ENCODE measurements at places on chromosomes 2 and 18.

DNA sequence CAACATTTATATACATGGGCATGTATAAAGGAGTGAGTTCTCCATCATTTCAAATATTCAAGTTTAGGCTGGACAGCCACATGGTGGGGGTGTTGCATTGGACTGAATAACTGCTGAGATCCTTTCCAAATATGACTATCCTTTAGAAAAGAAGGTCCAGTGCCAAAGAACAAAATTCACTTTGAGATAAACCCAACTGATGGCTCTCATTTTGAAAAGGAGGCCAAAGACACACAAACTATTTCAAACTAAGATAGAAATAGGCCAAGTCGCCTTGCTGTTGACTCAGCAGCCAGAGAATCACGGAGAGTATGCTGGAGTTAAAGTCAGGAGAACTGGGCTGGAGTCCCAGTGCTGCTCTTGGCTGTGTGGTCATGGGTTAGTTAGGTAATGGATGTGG lies 204.5 kb upstream of the LRATD1 start:
- DNase-seq, result peak; percentile 50

- no peak for DNase-seq
Observed at GRCh38 chr2:17748745-17749144, 4.9 kb downstream of the SMC6 start.

DNA sequence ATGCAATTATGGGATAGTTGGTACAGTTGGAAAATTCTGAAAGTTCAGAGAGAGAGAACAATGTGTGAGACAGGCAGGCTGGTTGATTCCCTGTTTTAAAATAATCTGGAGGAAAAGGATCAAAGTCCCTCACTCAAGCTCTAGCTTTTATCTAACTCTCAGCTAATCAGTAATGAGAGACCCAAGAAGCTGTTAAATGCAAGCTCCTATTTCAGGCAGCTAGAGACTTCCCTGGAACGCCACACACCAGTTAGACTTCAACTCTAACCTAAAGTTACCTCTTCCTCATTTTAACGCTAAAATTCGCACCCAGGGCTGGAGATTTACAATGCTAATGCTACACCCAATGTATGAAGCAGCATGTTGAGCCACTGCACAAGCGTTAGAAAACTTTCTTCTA lies 243.1 kb downstream of the EN1 start:
- DNase-seq, result no peak

DNA sequence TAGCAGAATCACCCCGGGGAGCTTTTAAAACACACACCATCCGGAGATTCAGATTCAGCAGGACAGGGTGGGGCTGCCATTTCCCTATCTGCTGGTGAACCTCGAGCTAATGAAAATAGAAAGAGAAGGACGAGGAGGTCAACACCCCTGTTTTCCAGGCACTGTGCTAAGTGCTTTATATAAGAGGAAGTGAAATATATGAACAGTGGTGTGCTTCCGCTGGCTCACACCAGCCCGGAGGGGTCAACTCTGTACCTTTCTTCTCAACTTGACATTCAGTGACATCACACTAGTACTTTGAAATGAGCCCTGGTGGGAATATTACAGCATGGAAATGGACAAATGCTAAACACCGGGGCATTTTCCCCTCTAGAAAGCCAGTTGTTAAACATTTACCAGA lies 108.3 kb upstream of the LTBP1 start:
- DNase-seq, result no peak

GRCh38 chr2:140392824-140393223 lies 1612.6 kb upstream of the NXPH2 start:
- no peak for DNase-seq

- no peak for DNase-seq
Observed at GRCh38 chr2:68811364-68811763, 59.8 kb downstream of the BMP10 start.

DNA sequence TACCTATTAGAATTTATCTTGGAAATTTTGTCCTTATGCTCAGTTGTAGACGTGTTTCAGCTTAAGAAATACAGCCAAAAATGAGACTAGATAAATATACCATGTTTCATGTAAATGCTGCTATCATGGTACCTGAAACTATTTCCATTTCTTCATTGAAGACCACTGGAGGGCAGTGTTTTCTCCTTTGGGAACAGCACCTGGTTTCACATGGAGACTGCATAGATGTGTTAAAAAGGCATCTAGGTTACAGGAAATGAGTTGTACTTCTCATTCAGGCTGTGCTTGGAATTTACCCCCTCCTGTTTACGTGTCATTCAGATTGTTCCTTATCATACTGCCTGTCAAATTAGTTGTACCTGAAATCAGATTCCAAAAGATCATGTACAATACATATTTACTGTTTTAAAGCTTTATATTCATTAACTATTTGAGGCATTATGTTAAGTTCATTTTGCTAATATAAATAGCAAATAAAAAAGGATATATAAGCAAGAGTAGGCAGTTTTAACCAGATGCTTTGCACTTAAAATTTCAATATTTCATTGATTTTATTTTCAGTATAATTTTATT lies 57.3 kb upstream of the PSMD14 start:
- peak; percentile 38 for DNase-seq

- DNase-seq, result no peak
Observed at GRCh38 chr2:241052677-241053360, 49.3 kb downstream of the MTERF4 start.

- DNase-seq, result no peak
Observed at GRCh38 chr2:65969161-65969560, 465.8 kb upstream of the MEIS1 start.

DNA sequence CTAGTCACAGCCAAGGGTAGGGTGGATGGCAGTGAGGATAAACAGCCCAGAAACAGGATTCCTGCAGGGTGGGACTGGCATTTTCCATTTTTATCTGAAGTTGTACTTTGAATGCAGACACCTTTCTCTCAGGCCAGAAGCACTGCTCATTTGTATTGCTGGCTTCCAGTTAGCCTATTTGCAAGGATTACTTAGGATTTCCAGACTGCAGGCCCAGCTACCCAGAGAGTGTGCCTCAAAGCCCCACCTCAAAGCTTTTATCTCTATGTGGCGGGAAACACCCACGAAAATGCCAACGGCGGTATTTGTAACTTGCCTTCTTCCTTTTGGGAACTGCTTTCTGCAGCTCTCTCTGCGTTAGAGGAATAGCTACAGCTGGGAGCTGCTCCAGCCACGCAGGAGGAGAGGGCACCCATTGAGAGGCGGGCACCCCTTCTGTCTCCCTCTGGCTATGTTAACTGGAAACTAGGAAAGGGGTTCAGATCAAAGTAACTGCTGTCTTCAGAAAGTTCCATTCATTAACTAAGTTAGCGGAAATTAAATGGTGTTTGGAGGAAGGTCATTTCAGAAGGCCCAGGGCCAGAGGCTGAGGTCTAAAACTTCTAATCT lies 144.9 kb downstream of the TGIF1 start:
- DNase-seq, result no peak

DNA sequence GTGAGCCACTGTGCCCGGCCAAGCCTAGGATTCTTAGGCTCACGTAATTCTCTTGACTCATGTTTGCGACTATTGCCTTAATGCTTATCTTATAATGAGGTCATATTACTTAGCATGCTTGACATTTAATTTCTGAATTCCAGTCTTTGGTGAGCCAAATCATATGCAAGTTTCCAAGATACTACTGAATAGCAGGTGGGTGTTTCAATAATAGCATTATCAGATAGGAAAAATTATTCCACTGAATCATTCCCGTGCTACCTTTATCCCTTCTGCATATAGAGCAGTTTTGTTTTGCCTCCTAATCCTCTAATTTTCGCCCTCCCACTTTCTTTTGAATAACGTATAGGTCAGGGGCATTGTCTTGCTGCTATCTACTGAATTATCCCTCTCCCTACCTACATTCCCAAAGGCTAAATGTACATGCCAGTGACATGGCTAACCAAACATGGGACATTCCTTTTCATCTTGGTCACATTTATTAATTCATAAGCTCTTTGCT lies 4.9 kb downstream of the DAW1 start:
- DNase-seq, result no peak

GRCh38 chr2:70141902-70142589 lies 48.8 kb downstream of the C2orf42 start:
- peak; percentile 55 for DNase-seq

DNA sequence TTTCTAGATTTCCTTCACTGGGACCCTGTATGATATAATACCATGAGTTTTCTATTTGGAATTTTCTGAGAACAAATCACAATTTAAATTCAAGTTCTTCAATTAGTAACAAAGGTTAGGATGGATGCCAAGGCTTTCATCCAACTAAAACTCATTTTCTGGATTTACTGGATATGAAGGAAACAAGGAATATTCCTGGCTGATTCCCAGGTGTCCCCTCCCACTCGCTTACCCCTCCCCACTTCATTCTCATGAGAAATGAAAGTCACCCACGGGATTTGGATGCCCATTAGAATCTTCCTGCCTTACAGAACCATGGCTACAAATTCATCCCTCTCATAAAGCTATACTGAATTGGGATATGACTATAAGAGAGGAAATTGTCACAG lies 40.0 kb downstream of the RNU4ATAC start:
- DNase-seq, result no peak

DNA sequence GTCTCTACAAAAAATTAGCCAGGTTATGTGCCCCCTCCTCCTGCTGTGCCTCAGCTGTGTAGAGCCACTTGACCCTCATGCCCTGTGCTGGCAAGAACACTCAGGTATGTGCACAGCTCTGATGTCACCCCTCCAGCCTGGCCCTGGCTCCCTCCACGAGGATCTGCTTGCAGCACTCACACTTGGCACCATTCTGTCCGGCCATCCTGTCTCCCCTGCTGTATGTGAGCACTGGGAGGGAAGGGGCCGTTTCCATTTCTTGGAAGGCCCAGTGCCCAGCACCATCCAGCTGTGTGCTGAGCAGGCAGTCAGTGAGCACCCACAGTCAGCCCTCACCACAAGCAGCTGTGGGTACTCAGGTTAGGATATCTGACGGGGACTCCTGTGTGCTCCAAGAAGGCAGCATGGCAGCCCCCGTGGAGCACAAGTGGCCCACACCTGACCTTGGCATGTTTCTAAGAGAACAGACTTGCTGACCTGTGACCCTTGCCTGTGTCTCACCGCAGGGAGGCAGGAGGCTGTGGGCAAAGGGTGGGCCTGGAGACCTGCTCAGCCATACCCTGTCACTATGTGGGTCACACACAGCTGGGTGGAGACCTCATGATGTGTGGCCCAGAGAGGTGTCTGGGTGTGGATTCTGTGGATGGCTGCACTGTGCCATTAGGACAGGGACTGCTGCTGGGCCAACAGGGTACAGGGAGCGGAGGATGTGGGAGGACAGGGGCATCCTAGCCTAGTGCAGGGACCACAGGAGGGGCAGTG lies 31.5 kb downstream of the USP34 start:
- DNase-seq, result no peak

DNA sequence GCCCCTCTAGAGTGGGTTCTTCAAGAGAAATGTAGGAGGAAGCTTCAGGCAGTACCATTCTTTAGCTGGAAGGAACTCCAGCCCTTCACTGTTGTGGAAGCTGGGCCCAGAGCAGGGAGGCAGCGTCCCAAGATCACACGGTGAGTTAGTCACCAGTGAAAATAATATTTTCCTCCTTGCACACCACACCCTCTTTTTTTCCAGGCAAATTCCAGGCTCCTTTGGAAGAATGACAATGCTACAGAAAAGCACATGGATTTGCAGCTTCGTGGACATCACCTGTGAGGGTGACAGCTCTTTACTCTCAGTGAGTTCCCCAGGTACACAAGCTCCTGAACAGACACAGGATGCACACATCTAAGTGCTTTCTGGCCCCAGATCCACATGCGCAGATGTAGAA lies 157.1 kb downstream of the COL6A3 start:
- peak; percentile 51 for DNase-seq

DNA sequence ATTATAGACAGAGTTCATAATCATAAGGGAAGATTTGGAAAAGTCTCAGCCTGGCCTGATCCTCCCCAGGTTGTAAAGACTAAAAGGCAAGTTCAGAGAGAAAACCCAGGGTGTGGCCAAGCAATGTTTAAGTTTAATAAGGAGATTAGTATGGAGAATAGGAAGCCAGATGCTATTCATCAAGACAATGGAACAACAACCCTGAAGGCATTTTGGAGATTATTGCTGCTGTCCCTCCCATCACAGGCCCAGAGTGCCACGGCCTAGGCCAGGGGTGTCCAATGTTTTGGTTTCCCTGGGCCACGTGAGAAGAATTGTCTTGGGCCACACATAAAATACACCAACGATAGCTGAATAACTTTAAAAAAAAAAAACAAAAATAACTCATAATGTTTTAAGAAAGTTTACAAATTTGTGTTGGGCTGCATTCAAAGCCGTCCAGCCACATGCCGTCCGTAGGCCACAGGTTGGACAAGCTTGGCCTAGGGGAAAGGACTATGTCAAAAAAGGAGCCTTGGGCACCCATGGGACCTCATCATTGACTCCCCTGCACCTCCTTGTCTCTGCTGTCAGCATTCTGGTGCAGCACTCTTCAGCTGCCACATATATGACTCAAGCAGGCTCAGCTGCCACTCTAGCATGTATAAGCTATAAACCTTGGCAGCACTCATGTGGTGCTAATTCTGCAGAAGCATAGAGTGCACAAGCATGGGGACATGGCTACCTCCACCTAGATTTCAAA lies 20.8 kb downstream of the DPP4 start:
- no peak for DNase-seq

GRCh38 chr2:183093857-183094657 lies 15.5 kb downstream of the DUSP19 start:
- peak; percentile 16 for DNase-seq

GRCh38 chr2:174682578-174683391 lies 81.5 kb downstream of the CHRNA1 start:
- peak; percentile 94 for DNase-seq

DNA sequence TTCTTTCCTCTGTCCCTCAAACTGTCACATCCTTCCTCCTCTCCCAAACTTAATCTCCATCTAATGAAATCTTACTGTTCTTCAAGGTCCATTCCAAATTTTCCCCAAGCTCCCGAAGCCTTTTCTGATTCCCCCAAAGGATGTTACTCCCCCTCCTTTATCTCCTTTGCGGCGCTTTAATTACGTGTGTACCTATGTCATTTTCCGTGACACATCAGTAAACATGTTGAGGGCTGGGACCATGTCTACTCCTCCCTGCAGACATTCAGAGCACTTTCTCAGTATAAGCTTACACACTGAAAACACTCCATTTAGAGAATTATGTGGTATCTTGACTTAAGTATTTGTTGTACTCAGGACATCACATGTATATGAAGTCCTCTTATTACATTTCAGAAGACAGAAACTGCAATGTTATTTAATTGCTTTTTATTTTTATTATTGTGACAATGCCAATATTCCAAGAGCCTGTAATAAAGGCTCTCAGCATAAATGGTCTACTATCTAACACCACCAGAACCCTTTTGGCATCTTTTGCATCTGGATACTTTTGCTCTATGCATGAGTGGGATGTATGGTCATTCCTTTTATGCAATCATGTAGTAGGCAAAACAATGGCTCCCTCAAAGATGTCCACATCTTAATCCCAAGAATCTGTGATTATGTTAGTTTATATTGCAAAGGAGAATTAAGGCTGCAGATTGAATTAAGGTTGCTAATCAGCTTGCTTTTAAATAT lies 1.8 kb downstream of the NMI start:
- no peak for DNase-seq

GRCh38 chr18:73563901-73564472 lies 583.6 kb downstream of the FBXO15 start:
- DNase-seq, result peak; percentile 8

All from AG08396 (cell line).